ENCODE measurements at places on chromosomes 3 and 15.

DNA sequence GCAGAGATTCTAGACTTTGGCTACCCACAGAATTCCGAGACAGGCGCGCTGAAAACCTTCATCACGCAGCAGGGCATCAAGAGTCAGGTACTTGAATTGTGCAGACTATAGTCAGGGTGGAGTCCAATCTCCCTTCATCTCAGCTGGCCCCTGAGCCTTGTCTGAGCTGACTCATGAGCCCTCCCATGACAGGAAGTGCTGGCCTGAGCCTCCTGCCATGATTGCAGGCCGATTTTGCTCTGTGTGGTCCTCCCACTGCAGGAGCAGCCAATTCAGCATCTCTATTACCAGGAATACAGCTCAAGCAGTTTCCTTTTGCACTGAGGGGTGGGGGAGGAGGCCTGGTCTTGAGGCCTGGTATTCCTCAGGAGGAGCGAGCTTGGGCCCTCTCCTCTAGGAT is 5.5 kb downstream of the AP2M1 start:
- no peak for DNase-seq

- no peak for DNase-seq
Measured at GRCh38 chr3:59919586-59919985, 869.8 kb upstream of the CFAP20DC start.

DNA sequence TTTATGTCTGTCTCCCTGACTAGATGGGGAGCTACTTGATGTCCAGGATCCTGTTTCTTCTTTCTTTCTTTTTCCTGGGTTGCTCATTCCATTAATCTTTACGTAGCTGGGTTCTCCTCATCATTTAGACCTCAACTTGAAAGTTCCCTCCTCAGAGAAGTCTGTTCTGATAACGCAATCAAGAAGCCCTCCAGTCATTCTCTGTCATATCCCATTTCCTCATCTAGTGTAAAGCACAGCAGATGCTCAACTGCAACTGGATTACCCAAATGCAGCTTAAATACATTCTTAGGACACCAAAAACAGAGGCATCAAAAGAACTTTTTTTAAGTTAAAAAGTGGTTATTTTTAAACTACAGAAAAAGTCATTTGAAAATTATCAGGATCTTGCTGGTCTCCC is 51.7 kb upstream of the ST3GAL6 start:
- DNase-seq: no peak

DNA sequence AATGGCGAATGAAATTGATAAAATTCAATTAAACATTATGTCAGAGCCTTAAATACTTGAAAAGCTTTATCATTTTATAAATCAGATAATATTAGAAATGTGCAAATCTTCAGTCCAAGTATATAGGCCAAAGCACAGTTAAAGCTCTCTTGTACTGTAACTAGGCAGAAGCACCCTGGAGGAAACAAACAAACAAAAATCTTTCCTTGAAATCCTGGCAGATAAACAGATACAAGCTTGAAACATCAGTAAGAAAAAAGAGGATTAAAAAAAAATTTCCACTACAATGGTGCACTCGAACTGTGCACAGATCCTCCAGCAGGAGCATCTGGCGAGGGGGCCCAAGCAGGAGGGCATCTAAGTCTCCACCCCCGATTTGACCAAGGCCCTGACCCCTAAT is 166.6 kb downstream of the PLD1 start:
- DNase-seq: no peak

DNA sequence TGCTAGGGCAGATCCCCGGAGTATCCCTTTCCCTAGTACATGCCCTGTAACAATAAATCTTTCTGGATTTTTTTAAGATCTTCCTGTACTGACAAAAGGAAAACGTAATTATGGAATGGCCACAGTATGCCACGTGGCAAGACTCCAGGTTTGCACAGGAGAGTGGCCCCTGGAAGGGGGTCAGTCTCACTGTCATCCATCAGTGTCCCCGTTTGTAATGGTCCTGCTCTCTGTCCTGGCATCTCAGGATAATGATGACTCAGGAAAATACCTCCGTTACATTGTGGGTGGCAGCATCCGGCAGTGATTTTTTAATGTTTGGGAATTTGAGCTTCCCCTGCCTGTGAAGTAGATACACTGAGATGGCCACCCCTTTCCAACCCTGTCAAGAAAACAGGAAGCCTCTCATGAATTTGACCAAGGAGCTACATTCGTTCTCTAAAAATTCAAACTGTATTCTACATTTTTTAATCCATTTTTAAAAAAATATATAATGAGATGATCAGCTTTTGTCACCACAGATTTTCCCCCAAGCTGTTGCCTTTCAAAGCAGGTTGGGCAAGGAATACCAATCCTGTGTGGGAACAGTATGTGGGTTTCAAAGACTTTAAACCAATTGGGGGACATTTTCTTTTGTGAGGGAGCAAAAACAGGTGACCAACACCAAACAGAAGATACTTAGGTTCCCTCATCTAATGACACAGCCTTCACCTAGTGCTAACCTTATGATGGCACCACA is 110.4 kb downstream of the C3orf70 start:
- DNase-seq: no peak

DNA sequence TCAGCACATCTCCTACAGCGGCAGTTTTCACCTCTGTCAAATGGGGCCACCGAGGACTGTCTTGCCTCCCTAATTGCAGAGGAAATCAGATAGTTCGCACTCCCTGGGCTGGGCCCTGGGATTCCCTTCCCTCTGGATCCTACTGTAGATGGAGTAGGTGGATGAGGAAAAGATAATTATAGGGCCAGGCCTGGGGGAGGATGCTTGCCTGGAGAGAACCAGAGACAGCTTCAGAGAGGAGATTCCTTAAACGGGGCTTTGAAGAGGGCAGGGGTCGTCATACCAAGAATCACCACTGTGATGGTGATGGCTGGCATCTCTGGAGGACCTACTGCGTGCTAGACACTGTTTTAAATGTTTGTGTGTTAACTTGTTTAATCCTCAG is 50.8 kb upstream of the SLC6A6 start:
- no peak for DNase-seq

GRCh38 chr15:40398413-40398873 is 7.2 kb upstream of the IVD start:
- peak; percentile 34 for DNase-seq

GRCh38 chr3:48564667-48565066 is 1.1 kb upstream of the UCN2 start:
- no peak for DNase-seq

DNA sequence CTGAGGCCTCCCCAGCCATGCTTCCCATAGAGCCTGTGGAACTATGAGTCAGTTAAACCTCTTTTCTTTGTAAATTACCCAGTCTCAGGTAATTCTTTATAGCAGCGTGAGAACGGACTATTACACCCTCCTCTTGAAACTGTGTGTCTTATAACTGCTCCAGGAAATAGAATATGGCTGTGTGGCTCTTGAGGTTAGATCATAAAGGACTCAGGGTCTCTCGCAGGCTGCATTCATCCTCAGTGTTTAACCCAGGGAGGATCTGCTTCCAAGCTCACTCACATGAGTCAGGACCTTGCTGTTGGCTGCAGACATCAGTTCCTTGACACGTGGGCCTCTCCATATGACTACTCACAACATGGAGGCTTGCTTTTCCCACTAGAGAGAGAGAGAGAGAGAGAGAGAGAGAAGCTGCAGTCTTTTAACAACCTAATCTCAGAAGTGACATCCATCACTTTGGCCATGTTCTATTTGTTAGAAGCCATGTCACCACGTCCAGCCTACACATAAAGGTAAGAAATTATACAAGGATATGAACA is 114.3 kb upstream of the UBE2E1 start:
- no peak for DNase-seq

DNA sequence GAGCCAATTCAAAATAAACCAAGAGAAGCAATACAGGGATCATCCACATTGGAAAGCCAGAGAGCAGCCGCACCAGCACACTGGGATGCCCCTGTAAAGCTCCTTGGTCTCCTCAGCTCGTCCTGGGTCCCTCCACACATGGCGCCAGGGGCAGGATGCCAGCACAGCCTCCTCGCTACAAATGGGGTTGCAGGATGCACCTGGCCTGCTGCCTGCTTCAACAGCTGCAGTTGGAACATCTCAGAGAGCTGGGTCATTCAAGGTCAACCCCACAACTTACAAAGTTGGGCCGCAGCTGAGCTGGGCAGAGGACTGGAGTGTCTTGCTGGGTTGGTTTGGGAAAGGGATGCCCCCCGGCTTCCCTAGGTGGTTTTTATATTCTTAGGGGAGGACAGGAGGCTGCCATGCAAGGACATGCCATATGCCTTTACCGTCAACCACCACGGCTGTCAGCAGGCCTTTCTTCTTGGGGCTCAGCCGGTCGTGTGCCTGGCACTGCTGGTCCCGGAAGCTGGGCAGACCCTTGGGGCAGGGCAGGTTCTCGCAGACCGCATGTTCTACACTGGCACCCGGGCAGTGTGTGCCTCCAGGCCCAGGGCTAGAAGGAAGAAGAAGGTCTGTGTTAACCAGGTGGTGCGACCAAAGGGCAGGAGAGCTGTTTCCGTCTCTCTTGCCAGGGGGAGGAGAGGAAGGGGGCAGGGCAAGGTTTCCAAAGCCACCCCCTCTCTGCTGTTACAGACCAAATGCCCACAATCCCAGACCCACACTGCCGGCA is 225.2 kb downstream of the ADAMTS17 start:
- DNase-seq: no peak

DNA sequence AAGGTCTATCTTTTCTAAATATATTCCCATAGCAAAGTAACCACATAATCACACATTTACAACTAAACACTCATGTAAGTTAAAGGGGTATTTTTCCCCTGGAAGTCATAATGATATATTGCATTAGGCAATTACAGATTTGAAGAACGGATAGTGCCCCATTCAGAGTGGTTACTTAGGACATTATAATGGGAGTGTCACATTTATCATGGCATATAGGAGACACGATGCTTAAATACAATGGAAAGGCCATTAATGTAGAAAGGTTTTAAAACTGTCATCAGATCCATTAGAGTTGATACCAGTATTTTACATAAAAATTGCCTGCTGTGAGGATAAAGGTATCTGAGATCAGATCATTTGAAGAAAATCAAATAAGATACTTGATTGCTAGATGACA is 582.0 kb upstream of the SEMA6D start:
- DNase-seq: no peak

GRCh38 chr3:169218314-169218983 is 445.1 kb downstream of the MECOM start:
- DNase-seq: peak; percentile 80

DNA sequence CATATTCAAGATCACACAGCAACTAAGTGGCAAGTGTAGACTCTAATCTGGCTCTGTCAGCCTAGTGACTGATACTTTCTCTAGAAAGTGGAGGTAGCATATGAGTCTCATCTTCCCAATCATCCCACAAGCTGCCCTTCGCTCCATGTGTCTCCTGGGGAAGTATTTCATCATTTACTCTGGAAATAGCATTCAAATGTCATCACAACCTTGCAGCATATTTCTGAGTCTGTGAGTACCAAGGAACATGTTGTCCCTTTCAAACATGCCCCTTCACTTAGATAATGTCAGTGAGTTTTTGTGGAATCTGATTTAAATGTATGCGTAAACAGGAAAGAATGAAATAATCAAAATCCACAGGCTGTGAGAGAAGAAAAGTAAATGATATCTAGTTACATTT is 322.9 kb downstream of the SLC9A9 start:
- DNase-seq: no peak

DNA sequence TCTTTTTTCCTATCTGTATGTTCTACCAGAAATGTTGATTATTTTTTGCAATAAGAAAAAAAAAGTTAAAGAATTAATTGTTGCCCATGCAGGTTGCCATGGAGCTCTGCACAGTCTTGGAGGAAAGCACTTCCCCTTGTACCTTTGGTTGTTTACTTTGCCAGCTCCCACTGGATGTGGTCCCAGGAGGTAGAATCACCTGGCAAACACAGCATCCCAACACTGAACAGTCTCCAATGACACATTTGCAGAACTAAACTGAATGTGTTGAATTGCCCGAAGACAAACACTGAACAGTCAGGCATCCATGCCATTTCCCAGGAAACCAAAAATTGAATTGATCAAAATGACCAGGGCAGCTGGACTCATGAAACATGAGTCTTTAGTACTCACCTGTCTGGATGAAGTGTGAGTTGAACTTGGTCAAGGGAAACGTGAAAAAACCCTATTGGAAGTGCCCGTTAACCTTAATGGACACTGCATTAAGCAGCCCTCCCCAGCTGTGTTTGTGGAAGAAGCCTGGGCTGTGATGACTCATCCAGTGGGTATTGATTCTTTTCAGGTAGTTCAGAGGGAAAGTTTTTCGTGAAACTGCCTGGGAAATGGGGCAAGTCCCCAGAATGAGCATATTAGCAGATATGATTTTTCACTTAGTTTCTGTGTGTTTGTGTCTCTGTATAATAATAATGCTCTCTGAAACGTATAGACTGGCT is 284.7 kb upstream of the STT3B start:
- peak; percentile 42 for DNase-seq

- no peak for DNase-seq
Measured at GRCh38 chr15:70505411-70505919, 257.9 kb downstream of the UACA start.

GRCh38 chr3:146705225-146705624 is 100.1 kb upstream of the PLSCR5 start:
- no peak for DNase-seq

DNA sequence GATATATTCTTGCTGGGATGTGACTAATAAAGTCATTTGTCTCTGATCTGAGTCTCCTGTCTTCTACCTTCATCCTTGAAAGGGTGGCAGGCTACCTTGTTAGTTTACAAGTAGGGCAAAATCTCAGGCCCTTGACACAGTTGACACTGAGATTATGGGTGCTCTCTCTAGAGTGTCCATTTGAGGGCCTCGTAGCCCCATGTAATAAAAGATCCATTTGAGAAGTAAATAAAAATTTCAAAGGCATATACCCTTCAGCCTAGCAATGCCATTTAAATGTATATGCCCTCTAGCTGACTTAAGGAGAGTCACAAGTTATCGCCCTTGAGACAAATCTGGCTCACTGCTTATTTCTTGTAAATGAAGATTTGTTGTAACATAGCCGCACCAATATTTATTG is 98.6 kb downstream of the TCF12 start:
- DNase-seq: no peak

DNA sequence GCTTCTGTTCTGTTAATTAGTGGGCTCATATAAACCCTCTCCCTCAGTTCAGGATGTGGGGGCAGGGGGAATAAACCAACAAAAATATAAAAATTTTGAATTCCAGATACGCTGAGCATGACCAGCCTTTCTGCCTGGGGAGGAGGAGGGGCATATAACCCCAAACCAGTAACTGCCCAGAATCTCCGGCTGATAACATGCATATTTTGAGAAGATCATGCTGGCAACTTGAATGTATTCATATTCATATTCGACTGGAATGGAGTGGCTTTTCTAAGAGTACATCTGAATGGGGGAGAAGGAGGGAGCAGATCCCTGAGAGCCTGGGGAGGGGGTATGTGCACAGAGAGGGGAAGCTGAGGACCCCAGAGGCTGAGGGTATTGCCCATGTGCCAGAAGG is 54.5 kb upstream of the LCTL start:
- no peak for DNase-seq

All from stomach (tissue), 19 donors.